ENCODE measurements at places on chromosomes 7 and 10. TPM values are rescaled to one million over a fixed set of nuclear protein-coding genes. Genes with fewer than 3 reads are reported as not detected.

DNA sequence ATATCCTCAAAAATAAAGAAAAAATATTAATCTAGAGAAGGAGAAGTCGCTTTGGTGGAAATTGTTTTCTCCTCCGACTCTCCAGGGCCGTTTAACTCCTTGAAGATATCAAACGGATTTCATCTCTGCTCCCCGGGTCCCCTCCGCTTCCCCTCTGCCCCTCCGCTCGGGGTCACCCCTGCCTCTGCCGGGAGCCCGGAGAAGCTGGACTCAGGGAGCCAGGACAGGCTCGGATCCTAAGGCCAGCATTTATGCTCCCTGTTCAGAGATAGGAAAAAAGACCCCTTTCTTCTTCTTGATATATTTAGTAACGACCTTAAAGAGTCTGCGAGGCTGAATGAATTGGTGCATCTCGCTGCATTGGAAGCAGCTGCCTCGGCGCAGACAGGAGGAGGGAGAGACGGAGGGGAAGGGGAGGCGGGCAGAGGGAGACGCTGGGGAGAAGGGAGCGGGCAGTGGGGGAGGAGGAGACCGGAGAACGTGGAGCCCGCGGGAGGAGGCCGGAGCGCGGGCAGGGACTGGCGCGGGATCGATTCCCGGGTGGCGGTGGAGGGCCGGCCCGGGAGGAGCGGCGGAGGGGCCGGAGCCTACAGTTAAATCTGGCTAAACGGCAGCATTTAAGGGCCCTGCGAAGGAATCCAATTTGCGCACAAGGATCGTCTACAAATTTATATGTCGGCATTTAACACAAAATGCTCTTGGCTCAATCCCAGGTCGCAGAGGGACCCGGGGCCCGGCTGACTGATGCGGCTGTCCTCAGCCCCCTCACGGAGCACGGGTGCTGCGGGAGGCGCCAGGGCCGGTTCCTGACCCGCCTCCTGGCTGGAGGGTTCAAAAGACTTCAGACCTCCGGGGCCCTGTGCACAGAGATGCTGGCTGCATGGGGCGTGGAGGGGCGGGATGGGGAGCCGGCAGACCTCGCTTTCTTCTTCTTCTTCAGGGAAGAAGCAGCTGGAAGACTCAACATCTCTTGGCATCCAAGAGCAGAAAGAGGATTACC is 55.6 kb downstream of the CRTAC1 start:
- H3K27me3 ChIP-seq, result no peaks in the 10 kb centered on the region
- H3K4me3 ChIP-seq, result no peak overlapping the region
- H3K27ac ChIP-seq, result no peak overlapping the region
- no peak for DNase-seq

DNA sequence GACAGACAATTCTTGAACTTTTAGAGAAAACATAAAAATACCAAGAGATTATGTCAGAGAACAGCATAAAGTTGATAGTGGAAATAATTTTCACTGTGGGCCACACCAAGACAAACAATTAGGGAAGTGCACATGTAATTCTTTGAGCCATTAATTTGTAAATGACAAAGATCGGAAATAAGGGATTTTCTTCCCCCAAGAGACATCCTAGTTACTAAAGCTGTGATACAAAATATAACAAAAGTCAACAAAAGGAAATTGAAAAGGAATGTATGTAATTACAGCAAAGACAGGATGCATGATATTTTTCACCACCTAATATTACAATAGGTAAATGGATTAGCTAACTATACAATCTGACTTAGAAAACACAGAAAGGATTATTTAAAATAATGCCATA is 12.4 kb upstream of the LRRC72 start:
- no peak overlapping the region for H3K4me3 ChIP-seq
- H3K4me1 ChIP-seq, result no peaks in the 10 kb centered on the region
- no peaks in the 10 kb centered on the region for H3K27me3 ChIP-seq
- no peak overlapping the region for H3K27ac ChIP-seq

DNA sequence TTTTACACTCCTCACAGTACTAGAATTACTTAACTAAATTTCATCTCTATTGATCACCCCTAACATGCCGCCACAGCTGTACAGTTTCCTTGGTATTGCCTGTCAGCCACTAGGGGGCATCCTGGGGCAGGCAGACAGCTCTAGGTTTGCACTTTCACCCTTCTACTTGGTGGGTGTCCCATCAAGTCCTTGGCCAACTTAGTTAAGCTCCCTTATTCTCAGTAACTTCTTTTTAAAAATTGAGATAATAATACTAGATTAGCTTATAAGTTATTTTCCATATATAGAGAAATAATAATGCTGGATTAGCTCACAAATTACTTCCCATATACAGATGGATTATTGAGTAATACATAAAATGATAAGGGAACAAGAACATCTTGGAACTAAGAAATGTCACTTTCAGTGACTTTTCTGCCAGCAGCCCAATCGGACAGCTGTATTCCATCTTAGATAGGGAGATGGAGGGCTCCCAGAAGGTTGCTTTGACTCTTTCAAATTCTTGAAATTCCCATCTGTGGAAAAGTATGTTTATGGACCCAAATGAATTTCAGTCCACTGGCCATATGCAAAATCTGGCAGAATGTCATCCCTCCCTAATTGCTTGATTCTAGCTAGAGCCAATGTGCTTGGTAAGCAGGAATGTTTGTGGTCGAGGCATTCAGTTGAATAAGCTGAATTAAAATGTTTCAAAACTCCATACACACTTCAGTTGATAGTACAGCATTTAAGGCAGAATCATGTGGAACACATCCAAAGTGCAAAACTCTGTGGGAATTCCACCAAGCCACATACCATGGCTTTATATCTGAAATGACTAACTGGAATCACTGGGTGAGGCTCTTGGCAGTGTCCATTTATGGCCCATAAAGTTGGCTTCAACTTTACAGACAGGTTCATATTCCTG is 309.7 kb downstream of the CSTF2T start:
- H3K4me1 ChIP-seq, result no peaks in the 10 kb centered on the region
- H3K4me3 ChIP-seq, result no peak overlapping the region
- H3K27ac ChIP-seq, result no peak overlapping the region
- H3K27me3 ChIP-seq, result no peaks in the 10 kb centered on the region
- no peaks in the 10 kb centered on the region for H3K36me3 ChIP-seq

GRCh38 chr10:102597131-102597991 is 46.9 kb upstream of the TRIM8 start:
- 0 out of 2 replicates have a peak, but pooled peaks cover 5% of the 10 kb centered on the region for H3K36me3 ChIP-seq
- DNase-seq, result no peak
- no peaks in the 10 kb centered on the region for H3K4me1 ChIP-seq
- no peak overlapping the region for H3K4me3 ChIP-seq

DNA sequence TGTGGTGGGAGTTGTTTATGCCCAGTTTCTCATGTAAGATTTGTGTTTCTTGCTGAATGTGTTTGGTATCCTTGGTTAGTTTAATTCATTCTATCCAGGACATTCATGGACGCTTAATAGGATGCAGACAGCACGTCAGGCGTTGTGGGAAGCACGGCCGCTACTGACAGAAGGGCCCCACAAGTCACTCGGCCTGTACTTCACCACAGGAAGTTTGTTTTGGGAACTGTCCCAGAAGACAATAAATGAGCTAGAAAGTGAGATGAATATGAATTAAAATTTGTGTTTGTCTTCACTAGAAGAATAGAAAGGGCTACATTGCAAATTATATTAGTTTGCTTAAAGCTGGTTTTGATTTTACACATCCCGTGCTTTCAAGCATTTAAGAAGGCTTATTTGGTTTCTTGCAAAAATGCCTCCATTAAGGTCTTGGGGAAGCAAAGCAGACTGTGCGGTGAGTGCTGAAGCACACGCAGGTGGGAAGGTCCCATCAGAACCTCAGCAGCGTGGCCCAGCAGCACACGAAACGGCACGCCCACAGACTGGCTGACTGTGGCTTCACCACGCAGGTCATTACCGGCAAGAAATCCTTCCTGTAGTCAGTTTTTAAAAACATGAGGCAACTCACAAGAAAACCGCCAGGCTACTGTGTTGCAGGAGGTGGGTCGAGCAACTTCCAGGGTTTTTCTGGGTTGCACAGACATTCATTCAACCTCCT is 74.1 kb downstream of the VIPR2 start:
- no peak for DNase-seq
- no peak overlapping the region for H3K4me3 ChIP-seq
- no peaks in the 10 kb centered on the region for H3K27me3 ChIP-seq
- no peak overlapping the region for H3K27ac ChIP-seq
- no peaks in the 10 kb centered on the region for H3K4me1 ChIP-seq
- H3K36me3 ChIP-seq, result no peaks in the 10 kb centered on the region

DNA sequence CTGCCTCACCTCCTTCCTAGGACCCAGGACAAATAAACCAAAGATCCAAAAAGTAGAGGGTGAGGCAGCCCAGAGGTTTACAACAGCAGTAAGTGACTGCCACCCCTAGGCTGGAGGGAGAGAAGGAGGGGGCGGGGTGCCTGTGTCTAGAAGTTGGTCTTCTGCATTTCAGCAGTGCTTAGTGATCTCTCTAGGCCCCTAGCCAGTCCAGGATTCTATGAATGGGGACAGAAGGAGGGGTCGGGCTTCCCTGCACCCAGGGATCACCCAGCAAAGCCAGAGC is 62.8 kb upstream of the KDM7A start:
- H3K27ac ChIP-seq, result no peak overlapping the region
- no peak for DNase-seq
- no peaks in the 10 kb centered on the region for H3K27me3 ChIP-seq
- no peaks in the 10 kb centered on the region for H3K36me3 ChIP-seq

DNA sequence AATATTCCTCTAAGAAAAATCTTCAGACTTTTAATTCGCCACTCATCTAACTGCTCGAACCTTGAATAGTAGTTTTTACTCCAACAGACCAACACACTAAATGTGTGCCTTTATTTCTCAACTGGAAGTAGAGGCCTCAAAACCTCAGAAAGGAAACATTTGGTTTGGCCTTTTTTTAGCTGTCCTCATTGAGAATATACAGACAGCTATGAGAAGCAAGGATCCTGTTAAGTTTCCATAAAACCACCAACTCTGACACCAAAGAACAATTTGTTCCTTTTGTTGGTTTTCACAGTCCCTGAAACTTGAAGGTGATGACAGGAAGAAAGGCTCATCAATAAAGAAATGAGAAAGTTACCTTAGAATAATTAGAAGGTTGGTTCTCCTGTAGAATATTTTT is 199.2 kb upstream of the MEOX2 start:
- H3K27ac ChIP-seq, result no peak overlapping the region
- no peak overlapping the region for H3K4me3 ChIP-seq
- H3K36me3 ChIP-seq, result no peaks in the 10 kb centered on the region
- H3K27me3 ChIP-seq, result no peaks in the 10 kb centered on the region
- H3K4me1 ChIP-seq, result no peaks in the 10 kb centered on the region
- no peak for DNase-seq

GRCh38 chr7:1402110-1402790 is 57.0 kb downstream of the MICALL2 start:
- DNase-seq, result no peak
- H3K4me1 ChIP-seq, result no peaks in the 10 kb centered on the region
- H3K27me3 ChIP-seq, result no peaks in the 10 kb centered on the region
- no peaks in the 10 kb centered on the region for H3K36me3 ChIP-seq
- no peak overlapping the region for H3K27ac ChIP-seq
- no peak overlapping the region for H3K4me3 ChIP-seq

DNA sequence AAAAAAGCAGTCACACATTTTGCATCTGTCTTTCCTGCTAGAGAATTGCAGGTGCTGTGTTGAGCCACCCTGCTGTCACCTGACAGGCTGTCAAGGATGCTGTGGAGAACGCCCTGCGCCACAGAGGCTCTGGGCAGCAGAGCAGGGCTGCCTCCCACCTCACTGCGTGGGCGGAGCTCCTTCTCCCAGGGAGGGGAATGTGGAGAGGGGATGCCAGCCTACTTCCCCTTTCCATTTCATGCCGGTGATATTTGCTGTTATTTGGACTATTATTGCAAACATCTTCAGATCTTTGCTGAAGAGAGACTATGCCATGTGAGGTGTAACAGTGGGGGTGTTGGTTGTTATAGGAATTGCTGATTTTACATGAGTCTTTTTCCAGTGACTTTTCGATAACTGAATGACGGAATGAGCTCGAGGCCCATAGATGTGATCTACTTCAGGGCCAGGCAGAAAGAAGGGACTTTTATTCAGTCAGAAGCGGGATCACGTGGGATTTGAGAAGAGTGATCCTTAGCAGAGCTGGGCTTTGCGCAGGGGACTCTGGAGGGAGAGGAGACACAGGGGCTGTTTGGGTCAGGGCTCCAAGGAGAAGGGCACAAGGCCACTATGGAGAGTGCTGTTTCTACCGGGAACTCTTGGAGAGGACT is 13.6 kb upstream of the PRKAG2 start:
- H3K4me1 ChIP-seq, result peaks cover 3% of the 10 kb centered on the region
- no peaks in the 10 kb centered on the region for H3K27me3 ChIP-seq
- H3K36me3 ChIP-seq, result no peaks in the 10 kb centered on the region

GRCh38 chr7:34111031-34111430 is 205.7 kb downstream of the BMPER start:
- no peaks in the 10 kb centered on the region for H3K4me1 ChIP-seq
- DNase-seq, result no peak
- H3K4me3 ChIP-seq, result no peak overlapping the region
- no peaks in the 10 kb centered on the region for H3K27me3 ChIP-seq
- no peaks in the 10 kb centered on the region for H3K36me3 ChIP-seq

GRCh38 chr10:98424295-98425254 is 9.6 kb upstream of the PYROXD2 start:
- no peaks in the 10 kb centered on the region for H3K36me3 ChIP-seq
- no peak for DNase-seq
- H3K4me3 ChIP-seq, result no peak overlapping the region
- H3K4me1 ChIP-seq, result no peaks in the 10 kb centered on the region
- no peak overlapping the region for H3K27ac ChIP-seq

- no peaks in the 10 kb centered on the region for H3K36me3 ChIP-seq
- no peaks in the 10 kb centered on the region for H3K27me3 ChIP-seq
- DNase-seq, result no peak
- no peak overlapping the region for H3K4me3 ChIP-seq
- H3K4me1 ChIP-seq, result no peaks in the 10 kb centered on the region
Observed at GRCh38 chr10:34489973-34490745, 324.9 kb downstream of the PARD3 start.

DNA sequence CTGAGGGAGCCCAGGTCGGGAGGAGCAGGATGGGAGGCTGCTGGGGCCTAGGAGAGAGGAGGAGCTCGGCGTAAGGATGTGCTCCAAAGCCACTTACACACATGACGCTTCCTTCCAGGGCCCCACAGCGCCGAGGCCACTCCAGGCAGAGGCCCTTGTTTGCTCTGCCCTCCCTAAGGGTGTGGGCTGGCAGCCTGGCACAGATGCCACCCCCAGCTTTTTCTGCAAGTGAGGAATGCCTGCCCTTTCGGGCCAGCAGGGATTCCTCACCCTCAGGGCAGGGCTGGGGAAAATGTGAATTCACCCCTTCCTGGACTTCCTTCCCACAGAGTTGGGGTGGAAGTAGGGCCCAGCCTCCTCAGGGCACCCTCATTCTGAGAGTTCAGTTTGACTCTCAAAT is 5.6 kb upstream of the AQP1 start:
- H3K4me3 ChIP-seq, result no peak overlapping the region
- H3K36me3 ChIP-seq, result no peaks in the 10 kb centered on the region
- no peak for DNase-seq
- H3K4me1 ChIP-seq, result no peaks in the 10 kb centered on the region
- H3K27me3 ChIP-seq, result no peaks in the 10 kb centered on the region

CCAR1 gene
- total RNA-seq, result 58.3 TPM

DHTKD1 gene
- 27.3 TPM for total RNA-seq

NUTM2D gene
- total RNA-seq, result 0.19 TPM

NOS3 gene
- 62.5 TPM for total RNA-seq

GHRHR gene
- total RNA-seq, result not detected
